Astrocyte (in vitro differentiated cells and primary cell): ENCODE measurements at places on chromosomes 3 and 15. TPM values are rescaled to one million over a fixed set of nuclear protein-coding genes. Genes with fewer than 3 reads are reported as not detected.

INTS14 gene
- total RNA-seq, result 24.2 and 24.4 TPM in 2 replicates

GOLGA6A gene
- total RNA-seq, result 0.30 and 0.31 TPM in 2 replicates

STRIT1 gene
- not detected in 2 replicates for total RNA-seq

SRPRB gene
- 83.8 and 99.4 TPM in 2 replicates for total RNA-seq

CHST2 gene
- 11.8 and 13.4 TPM in 2 replicates for total RNA-seq

KIF15 gene
- total RNA-seq, result 0.82 and 1.5 TPM in 2 replicates

CHCHD6 gene
- total RNA-seq, result 21.1 TPM in 2 replicates

ST3GAL6 gene
- total RNA-seq, result 4.4 and 4.8 TPM in 2 replicates

HYAL1 gene
- total RNA-seq, result 0.27 and 0.46 TPM in 2 replicates

THAP10 gene
- total RNA-seq, result 1.6 TPM in 2 replicates

BOC gene
- 20.2 TPM in 2 replicates for total RNA-seq

MYO5C gene
- total RNA-seq, result 2.7 and 4.5 TPM in 2 replicates

- no peak for DNase-seq
Measured at GRCh38 chr3:155876503-155876902, 6.1 kb downstream of the GMPS start.

- no peak for DNase-seq
Measured at GRCh38 chr3:24520976-24521419, 26.3 kb upstream of the THRB start.

GRCh38 chr15:65902373-65902772 lies 33.1 kb downstream of the RAB11A start:
- no peak for DNase-seq

DNA sequence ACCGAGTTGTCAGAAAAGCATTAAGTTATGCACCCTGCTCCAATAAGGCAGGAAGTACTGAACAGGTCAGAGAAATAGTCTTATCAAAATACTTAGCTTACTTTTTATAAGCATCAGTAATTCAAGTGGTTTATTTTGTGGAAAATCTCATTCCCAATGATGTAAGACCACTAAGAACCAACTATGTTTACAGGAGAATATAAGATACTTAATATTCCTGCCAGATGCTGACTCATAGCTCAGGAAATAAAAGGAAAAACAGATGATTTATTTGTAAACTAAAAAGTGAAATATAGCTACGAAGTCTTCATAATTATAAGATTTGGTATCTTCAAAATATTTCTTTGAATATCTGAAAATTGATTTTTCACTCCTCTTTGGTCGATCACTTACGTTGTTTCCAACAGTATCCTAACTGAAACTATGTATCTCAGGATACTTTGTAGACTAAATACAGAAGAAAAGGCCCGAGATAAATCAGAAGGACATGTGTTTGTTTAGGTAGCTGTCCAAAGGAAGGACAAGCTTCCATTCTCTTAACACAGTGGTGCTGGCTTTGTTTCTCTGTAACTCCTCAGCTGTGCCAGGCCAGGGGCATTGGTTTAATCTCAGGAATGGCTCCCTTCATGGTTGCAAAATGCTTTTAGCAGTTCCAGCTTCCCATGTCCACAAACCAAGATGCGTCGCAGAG lies 295.8 kb downstream of the GBE1 start:
- DNase-seq, result peak; percentile 48

GRCh38 chr15:34721802-34722438 lies 32.9 kb downstream of the GJD2 start:
- DNase-seq, result peak; percentile 39

DNA sequence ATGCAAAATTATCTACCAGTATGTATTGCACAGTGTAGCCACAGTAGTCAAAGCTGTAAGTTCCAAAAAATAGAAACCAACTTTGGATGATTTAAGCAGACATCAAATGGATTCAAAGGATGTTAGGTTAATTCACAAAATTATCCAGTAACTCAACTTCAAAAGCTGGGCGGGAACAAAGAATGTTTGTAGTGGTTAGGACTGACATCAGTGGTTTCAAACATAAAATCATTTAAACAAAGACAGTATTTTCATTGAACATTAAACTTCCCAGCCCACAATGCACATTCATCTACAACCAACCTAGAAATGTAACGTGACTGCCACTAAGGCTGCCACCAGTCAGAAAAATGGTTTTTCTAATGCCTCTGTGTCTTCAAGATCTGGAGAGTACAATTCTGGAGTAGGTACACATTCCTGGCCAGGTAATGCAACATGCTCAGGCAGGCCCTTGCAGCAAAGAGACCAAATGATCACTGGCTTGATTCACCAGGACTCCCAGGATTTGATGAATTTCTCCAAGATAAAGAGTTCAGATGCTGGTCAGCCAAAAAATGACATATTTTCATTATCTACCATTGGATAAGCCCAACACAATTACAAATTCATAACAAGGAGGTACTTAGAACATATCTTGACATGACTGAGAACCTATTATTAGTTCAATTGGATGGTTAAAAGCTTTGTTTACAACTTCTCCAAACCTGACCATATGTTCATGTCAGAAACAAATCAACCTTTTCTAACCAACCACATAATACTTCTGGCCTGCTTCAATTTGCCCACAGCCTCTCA lies 189.8 kb upstream of the CNTN4 start:
- no peak for DNase-seq

- no peak for DNase-seq
Measured at GRCh38 chr3:43997788-43998369, 243.8 kb upstream of the TOPAZ1 start.

GRCh38 chr15:92425578-92426225 lies 32.0 kb downstream of the ST8SIA2 start:
- no peak for DNase-seq

DNA sequence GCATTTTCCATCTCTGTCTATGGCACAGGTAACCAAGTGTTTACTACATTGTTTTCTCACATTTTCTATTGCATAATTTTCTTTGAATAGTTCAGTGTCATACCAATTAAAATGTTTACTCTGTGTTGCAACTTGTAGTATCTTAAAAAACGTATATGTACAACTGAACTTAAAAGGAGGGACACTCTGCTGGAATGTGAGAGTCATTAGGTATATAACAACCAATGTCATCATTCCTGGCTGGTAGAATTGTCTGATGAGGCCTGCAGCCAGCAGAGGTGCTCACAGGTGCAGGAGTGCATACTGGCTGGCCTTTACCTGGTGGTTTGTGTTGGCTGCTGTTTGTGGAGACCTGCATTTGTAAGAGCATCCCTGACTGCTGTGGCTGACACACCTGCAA lies 19.1 kb upstream of the RARRES1 start:
- no peak for DNase-seq

DNA sequence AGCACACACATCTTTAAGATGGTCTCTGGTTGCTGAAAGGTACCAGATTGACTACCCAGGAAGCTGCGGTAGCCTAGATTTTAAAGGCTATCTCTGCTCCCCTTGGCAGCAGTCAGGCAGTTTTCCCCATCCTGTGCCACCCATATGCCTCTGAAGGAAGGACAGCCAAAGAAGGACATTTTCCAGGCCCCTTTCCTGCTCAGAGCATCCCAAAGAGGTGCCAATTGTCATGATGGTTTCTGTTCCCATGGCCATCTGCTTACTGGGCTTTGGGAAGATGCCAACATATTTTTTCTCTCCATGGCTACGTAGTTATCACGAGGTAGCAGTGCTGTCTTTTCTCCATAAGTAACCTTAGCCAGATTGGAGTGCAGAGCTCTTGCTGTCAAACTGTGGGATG lies 39.7 kb downstream of the UNC13C start:
- DNase-seq, result no peak

DNA sequence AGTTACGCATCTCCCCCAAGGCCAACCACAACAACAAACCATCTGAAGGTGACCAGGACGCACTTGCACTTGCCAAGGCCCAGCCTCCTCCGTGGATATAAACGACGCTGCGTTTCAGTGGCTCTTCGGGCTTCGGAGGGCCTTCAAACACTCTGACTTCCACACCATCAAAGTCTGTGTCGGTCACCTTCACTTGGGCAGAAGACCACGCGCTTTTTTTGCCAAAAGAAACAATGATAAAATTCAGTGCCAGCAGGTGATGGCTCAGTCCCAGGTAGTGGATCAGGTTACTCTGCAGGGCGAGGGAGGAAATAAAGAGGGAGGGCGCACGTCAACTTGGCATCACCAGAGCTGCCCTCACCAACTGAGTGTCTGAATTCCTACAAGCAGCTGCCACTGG lies 63.0 kb downstream of the NCEH1 start:
- no peak for DNase-seq

- DNase-seq, result no peak
Measured at GRCh38 chr15:36803773-36804172, 224.3 kb downstream of the CDIN1 start.

DNA sequence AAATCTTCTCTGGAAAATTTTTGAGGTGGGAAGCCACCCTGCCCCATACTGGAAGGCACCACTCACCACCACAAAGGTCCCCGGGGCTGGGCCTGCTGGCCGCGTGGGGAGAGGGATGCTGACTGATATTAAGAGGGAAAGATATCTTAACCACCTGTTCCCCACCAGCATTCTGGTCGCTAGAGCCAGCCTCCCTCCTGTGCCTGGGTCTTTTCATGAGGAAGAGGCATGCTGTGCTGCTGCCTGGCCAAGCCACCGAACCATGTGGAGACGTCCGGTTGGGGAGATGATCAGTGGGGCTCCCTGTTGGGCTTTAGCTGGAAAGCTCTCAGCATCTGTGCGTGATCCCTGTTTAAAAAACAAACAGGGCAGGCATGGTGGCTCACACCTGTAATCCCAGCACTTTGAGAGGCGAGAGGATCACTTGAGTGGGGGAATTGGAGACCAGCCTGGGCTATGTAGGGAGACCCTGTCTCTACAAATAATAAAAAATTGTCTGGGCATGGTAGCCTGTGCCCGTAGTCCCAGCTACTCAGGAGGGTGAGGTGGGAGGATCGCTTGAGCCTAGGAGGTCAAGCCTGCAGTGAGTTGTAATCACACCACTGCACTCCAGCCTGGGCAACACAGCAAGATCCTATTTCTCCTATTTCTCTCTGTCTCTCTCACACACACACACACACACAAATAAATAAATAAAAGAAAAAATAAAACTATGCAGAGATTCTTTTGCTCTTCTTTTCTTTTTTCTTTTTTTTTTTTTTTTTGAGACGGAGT lies 1.0 kb downstream of the KLHL18 start:
- no peak for DNase-seq

GRCh38 chr15:57704441-57704840 lies 2.1 kb upstream of the POLR2M start:
- DNase-seq, result no peak

DNA sequence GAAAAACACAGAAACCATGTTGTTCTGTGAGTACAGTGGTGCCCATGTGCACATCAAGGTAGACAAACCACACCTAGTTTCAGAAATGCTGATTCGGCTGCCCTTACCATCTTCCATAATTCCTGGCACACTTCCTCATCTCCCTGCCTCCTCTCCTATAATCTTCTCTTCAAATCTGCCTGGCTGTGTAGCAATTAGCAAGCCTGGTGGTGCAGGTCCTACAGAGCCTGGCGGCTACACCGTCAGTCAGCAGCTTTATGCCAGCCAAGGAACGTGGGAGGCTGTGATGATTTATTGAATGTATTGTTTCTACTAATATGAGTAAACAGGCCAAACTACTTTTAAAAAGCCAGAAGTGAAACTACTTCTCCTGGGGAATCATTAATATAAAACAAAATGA lies 106.8 kb downstream of the SEMA6D start:
- no peak for DNase-seq

DNA sequence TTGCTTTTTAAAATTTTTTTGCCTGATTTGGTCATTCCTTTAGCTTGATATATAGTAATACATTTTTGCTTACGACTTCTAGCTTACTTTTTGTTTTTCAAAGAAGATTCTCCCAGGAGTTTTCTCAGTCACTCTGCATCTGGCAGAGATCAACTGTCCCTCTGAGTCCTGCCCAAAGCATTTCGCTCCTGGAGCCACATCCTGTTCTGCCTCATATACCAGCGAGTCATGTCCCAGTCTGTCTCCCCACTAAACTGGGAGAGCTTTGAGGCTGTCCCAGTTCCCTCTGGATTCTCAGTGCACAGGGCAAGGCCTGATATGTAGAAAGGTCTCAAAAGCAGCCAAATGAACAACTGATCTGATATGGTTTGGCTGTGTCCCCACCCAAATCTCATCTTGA lies 326.3 kb downstream of the ARRDC4 start:
- no peak for DNase-seq

DNA sequence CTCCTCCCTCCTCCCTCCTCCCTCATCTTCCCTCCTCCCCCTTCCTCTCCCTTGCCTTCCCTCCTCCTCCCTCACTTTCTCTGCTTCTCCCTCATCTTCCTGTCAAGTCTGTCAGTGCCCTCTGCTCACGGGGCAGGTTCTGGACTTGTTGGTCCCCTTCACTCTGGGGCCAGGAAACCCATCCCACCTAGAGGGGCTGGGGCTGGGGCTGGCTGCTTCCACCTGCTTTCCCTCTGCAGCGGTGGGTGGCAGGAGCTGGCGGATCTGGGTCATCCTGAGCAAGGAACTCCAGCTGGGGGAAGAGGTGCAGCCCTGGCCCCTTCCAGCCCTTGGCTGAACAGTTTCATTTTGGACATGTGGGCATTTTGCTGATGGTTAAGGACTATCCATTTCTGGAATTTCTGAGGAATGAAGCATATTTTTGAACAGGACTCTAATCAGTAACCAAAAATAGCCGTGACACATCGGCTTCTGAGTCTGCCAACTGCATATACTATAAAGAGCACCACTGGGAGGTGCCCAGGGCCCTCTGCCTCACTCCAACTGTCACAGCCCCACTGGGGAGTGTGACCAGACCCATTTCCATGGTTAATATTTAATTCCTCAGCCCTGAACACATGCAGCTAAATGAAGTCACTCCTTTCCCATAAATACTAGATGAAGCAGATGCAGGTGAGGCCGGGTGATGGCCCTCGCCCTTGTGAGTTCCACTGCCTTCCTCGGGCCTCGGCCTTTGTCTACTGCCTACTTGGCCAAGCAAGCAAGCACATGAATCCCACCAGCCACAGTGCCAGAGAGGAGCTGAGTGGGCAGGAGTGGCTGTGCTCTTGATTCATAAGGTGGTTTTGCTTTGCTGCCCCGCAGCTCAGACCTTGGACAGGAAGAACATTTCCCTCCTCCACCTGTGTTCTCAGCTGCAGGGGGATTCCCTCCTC lies 39.8 kb downstream of the CHDH start:
- peak; percentile 83 for DNase-seq

GRCh38 chr3:155423526-155424322 lies 130.2 kb upstream of the STRIT1 start:
- DNase-seq, result no peak

GRCh38 chr3:154274348-154274747 lies 49.9 kb downstream of the DHX36 start:
- no peak for DNase-seq

- DNase-seq, result no peak
Measured at GRCh38 chr3:192068464-192069254, 607.7 kb downstream of the PYDC2 start.

- DNase-seq, result no peak
Measured at GRCh38 chr15:72809329-72809728, 25.8 kb upstream of the ADPGK start.

DNA sequence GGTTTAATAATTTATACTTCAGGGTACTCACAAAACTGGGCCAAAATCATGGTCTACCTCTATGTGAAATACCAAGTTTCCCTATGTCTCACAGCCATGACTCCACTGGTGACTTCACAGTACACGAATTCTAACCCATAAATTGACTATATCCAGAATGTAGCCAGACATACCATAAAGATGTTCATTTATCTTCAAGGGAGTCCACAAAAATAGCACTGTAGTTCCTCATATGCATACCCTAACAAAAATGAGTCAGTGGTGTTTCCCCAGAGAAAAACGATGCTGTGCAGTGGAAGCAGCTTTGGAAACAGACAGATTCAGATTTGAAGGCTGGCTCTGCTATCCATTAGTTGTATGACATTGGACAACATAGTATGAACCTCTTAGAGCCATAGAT lies 438.8 kb downstream of the FHIT start:
- no peak for DNase-seq

- no peak for DNase-seq
Measured at GRCh38 chr3:7621046-7621630, 760.2 kb downstream of the GRM7 start.
